Activated CD4-positive, CD25-positive, alpha-beta regulatory T cell (primary cell): ENCODE measurements at places on chromosomes 12 and 14.

- DNase-seq: no peak
Observed at GRCh38 chr14:99587460-99588278, 16.3 kb downstream of the CCDC85C start.

DNA sequence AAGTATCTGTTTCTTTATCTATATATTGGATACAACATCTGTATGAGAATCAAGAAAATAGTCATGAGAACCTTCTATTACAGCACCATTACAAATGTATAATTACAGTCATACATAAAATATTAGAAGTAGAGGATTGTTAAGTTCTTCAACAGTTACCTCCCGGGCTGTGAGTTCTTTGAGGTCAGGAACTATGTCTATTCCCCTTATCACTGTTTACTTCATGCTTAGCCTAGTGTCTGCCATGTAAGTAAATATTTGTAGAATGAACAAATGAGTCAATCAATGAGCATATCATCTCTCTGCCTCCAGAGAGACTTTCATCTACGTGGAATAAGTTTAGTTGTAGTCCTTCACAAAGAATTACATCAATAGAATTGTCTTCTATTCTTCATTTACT lies 47.2 kb downstream of the PUS7L start:
- DNase-seq: no peak

- DNase-seq: no peak
Observed at GRCh38 chr14:58826845-58827686, 189.3 kb downstream of the DACT1 start.

DNA sequence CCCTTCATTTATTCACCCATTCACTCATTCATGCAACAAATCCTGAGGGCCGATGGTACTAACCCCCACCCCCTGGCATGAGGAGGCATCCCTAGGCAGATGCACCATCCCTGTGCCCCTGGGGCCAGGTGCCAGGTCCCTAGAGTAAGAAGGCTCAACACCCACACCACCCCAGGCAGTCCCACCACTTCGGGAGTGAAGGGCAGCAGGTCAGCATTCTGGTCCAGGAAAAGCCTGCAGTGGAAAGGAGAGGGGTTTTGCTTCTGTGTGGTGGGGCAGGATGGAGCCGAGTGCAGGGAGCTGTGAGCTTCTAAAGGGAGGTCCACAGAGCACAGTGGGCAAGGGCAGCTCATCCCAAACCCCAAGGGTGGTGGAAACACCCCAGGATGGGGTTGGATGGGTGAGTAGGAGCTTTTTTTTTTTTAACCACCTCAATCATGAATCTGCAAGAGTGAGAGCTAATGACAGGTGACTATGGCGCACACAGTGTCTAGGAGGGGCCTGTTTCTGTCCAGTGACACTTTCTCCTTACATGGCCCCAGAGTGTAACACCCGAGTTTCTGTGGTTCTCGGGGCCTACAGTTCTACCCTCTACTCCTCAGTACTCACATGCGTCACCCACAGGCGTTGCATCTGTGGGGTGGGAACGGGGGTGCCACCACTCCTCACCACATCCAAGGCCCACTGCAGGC lies 414.3 kb downstream of the TMEM121 start:
- DNase-seq: no peak

- DNase-seq: no peak
Observed at GRCh38 chr12:124917135-124917840, 2.8 kb upstream of the UBC start.

DNA sequence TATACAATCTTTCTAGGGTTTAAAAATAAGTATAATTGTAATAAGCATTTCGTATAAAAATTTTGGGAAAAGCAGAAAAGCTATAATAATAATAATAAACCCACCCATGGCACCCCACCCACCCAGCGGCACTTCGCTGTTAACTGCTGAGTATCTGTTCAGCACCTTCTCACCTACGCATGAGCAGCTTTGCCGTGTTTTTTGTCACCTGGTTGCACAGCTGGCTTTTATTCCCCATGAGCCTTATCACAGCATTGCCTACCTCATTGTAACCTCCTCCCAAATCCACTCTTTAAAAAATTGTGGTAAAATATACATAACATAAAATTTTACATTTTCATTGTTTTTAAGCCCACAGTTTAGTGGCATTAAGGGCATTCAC lies 34.7 kb downstream of the CYP46A1 start:
- DNase-seq: no peak

DNA sequence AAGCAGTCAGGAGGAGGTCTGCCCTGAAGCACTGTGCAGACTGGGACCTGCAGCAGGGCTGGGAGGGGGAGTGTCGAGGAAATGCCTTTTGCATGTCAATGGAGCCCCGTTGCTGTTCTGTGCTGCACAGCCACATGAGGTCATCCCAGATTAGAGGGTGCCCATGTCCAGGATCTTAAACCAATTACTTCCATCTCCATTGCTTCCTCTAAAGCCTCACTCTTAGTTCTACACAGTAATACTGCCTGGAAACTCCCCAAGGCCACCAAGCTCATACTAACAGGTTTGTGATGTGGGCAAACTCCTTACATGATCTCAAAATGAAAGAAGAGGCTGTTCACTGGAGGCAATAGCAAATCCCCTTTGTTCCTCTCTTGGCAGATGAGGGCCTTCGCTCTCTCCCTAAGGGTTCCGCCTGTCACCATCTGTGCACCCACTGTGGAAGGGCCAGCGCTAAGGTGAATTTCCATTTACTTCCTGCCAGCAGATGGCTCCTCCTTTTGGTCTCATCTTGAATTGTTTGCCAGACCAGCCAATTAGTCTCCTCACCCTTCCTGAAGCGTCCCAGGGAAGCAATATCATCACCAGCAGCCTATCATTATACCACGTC lies 35.4 kb upstream of the LTA4H start:
- no peak for DNase-seq

- no peak for DNase-seq
Observed at GRCh38 chr14:24903337-24903736, 146.6 kb downstream of the STXBP6 start.

DNA sequence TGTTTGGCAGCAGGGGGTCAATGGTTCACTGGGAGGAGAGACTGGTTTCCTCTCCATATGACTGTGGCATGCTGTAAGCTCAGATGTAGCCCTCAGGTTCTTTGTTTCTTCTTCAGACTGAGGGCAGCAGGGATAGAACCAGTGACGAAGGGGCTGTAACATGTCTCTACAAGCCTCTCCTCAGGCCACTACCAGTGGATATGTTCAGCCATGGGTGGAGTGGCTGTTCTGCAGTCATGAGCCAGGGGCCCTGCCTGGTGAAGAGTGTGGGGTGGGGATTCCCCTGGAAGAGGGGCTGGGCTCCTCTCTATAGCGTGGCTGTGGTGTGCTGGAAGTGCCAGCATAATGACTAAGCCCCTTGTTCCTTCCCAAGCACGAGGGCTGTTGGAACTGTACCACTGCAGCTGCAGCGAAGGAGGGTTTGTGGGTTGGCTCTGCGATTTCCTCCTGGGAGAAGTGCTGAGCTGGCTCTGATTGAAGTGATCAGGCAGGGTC lies 55.8 kb downstream of the CMAS start:
- no peak for DNase-seq

DNA sequence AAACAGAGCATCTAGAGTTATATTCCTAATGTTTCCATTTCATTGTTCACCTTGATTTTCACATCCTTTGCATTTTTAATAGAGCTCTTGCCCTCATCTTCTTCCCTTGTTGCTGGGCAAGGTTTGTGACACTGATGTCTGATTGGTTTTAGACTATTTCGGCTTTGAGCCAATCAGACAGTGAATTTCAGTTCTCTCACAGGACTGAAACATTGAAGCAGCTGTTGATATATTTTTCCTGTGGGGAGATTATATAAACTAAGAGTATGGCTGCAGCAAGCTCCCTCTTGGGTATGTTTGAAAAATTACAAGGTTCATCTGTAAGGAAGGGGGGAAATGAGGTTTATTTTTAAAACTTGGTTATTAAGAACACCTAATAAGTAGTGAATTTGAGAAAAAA lies 51.2 kb downstream of the ATF7IP start:
- DNase-seq: no peak

DNA sequence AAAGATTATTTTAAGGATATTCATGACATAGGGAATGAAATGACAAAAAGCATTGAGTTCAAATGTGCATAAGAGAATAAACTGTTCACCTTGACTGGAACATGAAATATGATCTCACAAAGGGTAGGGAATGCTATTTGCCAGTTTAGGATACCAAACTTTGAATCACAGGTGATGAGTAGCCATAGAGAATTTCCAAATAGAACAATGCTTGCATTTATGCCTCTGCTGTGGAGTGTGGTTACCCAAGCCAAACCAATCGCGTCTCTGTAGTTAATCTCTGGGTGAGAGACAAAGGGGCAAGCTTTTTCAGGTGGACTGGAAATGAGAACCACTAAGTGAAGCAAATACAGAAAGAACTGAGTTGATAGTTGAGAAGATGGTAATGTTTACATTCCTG lies 371.1 kb upstream of the RPL10L start:
- no peak for DNase-seq

DNA sequence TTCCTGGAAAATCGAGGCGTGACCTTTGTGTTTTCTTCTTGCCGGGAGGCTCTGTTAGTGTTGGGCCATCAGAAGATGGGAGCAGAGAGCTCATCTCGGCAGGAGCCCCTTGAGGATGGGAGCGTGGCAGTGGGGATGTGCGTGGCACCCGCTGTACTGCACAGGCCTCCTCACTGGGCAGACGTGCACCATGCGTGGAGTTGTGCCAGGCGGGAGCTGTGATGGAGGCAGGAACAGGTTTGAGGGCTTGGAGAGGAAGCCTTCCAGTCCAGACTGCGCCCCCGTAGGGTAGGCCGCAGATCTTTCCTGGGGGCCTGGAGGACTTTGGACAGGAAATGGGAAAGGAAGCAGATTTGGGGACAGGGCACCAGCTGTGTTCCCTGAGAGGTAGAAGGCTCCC lies 197.5 kb downstream of the TSPAN9 start:
- DNase-seq: no peak

DNA sequence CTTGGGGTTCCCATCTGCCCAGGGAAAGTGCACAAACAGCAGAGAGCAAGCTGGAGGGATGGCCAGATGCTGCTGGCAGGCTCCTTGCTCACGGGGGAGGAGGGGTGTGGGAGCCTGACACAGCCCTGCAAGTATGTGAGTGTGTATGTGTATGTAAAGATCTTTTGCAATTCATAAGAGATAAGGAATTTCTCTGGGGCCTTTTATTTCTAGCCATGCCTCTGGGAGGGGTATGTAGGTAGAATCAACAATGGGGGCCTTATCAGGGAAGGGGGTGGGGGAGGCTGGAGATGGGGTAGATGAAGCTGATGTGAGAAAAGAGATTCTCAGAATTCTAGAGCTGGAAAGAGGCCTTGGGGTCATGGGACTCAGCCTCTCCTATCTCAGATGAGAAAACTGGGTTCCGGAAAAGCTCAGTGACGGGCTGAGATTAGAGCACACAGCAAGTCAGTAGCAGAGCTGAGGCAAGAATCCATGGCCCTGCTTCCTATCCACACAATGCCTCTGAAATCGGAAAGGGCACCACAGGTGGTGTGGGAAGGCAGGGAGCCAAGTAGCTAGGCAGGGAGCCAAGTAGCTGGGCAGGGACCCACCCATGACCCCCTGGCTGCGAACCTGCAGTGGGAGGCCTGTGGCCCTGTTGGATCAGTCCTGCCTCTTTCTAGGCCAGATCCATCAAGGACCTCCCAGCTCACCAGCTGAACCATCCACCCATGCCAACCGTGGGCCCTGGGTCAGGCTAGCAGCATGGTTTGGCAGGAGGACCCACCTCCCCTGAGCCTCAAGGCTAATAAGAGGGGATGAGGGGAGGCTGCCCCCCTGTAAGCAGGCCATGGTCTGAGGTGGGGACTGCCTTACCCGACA lies 54.7 kb downstream of the PLEKHG3 start:
- no peak for DNase-seq

- peak; percentile 46 for DNase-seq
Observed at GRCh38 chr12:118120579-118121363, 15.2 kb upstream of the PEBP1 start.

DNA sequence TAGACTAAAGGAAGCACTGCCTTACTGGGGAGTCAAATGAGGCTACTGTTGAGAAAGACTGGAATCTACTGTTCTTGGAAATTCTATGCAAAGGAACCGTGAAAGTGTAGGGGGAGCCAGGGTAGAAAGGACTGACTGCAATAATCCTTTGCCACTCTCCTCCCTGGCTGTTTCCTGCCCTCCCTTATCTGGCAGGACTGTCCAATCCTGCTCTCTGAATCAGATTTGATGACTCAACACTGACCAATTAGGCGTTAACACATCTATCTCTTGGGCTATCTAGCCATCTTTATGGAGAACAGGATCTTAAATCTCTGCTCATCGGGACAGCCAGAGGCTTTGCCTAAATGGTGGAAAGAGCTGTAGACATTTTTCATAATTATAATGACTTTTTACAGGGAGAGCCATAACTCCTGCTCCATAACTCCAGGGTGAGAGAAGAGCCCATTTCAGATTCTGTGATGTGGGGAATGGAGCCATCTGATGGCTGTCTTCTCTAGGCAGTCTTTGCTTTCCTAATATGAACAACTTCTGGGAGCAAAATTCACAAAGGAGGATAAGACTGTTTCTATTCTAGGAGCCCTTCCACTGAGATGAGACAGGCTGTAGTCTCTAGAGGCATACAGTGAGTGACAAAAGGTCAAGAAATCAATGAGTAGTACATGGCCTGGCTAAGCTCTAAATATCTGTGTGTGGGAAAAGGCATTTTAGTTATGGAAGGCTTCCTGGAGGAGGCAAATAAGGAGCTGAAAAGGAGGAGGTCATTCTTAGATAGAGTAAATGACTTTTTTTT lies 68.9 kb upstream of the CISTR start:
- no peak for DNase-seq

DNA sequence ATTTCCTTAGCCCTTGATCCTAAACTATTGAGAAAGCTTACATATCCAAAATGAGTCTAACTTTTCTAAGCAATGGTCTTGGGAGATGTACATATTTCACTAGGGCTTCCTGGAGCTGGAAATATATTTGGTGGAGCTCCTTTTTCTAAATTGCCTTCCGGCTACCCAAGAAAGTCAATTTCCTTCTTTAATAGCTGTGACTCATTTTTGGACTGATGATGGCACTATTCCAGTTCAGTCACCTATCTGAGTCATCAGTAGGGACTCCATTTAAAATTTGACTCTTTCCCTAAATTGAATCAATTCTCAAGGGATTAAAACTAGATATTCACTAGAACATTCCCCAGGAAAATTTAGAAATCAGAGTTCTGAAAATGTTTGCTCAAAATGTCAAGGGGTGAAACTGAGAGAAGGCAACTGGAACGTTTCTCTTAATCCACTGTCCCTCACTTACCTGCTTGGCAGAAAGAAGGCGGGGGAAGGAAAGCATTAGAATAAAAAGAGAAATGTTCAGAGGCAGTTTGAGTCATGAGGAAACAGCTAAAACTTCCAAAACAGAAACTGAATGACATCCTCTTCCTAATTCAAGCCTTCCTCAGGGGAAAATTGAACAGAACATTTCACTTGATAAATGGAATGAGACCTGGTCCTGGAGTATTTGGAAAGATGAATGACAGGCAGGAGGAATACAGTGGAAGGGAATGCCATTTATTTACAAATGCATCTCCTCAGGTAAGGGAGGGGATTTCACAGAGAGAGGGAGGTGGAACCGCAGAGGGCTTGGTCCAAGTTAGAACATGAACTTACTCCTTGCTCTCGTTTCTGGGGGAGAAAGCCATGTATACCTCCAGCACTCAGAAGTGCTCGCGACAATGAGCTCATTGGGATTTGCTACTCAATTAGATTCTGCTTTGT lies 91.2 kb downstream of the RGS6 start:
- no peak for DNase-seq

GRCh38 chr12:94553130-94553519 lies 93.5 kb upstream of the CEP83 start:
- no peak for DNase-seq
